Osteocyte (in vitro differentiated cells): ENCODE measurements at places on chromosomes 3 and 15. TPM values are rescaled to one million over a fixed set of nuclear protein-coding genes. Genes with fewer than 3 reads are reported as not detected.

DNA sequence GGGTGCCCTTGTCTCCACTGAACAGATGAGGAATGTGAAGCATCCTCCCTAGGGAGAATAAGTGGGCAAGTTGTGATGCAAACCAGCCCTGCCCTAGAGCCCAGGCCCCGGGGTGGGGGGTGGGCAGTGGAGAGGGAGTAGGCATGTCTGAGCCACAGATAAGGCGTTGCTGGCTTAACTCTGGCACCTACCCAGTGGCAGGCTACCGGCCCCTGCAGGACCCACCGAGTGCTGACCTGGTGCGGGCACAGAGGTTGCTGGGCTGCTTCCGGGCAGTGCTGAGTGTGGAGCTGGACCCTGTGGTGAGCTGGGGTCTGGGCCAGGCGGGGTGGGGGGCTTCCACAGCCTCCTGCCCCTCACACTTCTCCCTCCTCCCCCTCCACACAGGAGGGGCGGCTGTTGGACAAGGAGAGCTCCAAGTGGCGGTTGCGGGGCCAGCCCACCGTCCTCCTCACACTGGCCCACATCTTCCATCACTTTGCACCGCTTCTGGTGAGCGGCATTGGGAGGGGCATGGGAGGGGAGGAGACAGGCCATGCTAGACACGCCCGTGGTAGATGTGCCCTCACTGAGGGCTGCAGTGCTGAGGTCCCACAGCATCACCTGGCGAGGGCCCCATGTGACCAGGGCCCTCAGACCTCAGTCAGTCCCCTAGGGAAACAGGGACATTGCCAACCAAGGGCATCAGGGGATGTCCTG, 10.1 kb downstream of the RNF123 start:
- no peak overlapping the region for H3K4me3 ChIP-seq
- H3K4me1 ChIP-seq = peaks cover 5% of the 10 kb centered on the region
- DNase-seq = no peak
- peaks cover 10% of the 10 kb centered on the region for H3K36me3 ChIP-seq
- no peaks in the 10 kb centered on the region for H3K27me3 ChIP-seq

DNA sequence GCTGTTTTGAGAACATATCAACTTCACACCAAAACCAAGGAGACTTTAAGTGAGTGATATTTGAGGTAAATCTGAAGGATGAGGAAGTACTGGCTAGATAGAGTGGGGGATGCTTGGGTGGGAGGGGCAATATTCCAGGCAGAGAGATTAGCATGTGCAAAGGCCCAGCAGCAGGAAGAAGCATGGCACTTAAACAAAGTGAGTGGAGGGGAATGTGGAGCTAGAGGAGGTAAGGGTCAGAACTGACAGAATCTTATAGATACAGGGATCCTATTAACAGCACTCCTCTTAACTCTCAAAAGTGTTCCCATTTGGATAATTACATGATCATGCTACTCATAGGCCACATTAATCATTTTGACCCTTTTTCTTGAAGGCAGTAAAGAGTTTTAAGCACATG, 41.4 kb upstream of the SPRED1 start:
- H3K4me1 ChIP-seq = peaks cover 12% of the 10 kb centered on the region
- no peak overlapping the region for H3K27ac ChIP-seq
- H3K36me3 ChIP-seq = no peaks in the 10 kb centered on the region
- H3K4me3 ChIP-seq = no peak overlapping the region
- no peaks in the 10 kb centered on the region for H3K27me3 ChIP-seq

- no peaks in the 10 kb centered on the region for H3K27me3 ChIP-seq
- H3K4me1 ChIP-seq = peaks cover 30% of the 10 kb centered on the region
- no peak for DNase-seq
- H3K27ac ChIP-seq = peak overlapping the region; percentile 1
These were observed 49.9 kb upstream of the ABI3BP start for GRCh38 chr3:101042996-101043686.

Gene CCDC54
- total RNA-seq = not detected in 2 replicates
